ENCODE measurements at places on chromosomes 2 and 18. TPM values are rescaled to one million over a fixed set of nuclear protein-coding genes. Genes with fewer than 3 reads are reported as not detected.

The ARHGAP15 gene
- total RNA-seq, result not detected

The CTDP1 gene
- 18.5 TPM for total RNA-seq

The EIF2B4 gene
- 22.7 TPM for total RNA-seq

The MEP1B gene
- not detected for total RNA-seq

The CTAGE1 gene
- not detected for total RNA-seq

The POMC gene
- total RNA-seq, result not detected

The RAB17 gene
- 2.1 TPM for total RNA-seq

The SNORC gene
- total RNA-seq, result 1.3 TPM

The NR4A2 gene
- 0.43 TPM for total RNA-seq

The CERKL gene
- 0.72 TPM for total RNA-seq

The MALT1 gene
- total RNA-seq, result 68.0 TPM

The CFC1 gene
- not detected for total RNA-seq
